ENCODE measurements at places on chromosomes 1 and 21.

DNA sequence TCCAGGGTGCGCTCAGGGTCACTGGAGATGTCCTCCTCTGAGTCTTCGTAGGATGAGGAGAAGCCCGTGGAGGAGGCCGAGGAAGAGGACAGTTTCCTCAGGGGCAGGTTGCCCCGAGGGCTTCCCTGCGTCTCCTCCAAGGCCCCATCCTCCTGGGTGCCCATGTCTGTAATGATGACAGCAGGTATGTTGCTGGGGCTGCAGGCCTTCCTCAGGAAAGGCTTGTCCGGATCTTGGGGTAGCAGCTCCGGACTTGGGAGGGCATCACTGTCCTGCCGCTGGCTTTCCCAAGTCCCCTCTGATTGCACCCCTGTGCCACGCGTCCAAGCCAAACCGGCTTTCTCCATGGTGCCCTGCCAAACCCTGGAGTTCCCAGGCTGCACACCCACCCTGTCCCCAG, 3.5 kb downstream of the ITPKB start:
- no peak for DNase-seq

DNA sequence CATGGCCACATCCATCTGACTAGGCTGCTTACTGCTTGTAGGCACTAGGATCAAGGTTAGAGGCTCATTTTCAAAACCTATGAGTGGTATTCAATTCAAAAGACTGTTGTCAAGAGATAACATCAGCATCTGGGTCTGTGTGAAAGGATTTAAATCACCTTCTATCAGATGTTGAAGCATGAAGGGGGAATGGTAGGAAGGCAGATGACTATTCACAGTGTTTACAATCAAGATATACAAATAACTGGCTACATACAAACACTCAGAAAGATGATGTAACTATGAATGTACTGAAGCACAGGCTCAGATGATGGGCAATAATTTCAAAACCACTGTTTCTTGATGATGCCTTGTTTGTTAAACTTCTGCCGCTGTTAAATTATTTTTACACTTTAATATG, 249.2 kb downstream of the SLC45A1 start:
- no peak for DNase-seq

GRCh38 chr1:221965252-221965651, 223.4 kb upstream of the DUSP10 start:
- DNase-seq: no peak

DNA sequence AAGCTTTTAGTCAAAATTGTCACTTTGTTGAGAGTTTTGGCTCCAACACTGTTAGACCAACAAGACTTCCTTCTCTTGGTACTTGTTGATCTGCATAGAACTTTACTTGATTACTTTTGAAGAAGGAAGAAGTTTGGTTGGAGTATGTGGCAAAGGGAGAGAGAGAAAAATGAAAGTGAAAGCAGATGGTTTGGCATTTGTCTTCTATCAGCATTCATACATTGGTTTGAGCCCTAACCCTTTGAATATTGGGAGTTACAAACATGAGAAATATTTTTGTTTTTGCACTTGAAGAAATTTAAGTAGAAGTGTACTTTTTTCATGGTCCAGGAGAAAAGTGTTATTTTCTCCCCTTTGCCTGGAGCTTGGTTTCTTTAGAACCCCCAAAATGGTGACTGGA, 169.8 kb downstream of the ADGRL4 start:
- DNase-seq: no peak

- no peak for DNase-seq
Observed at GRCh38 chr1:155170806-155171205, 2.3 kb downstream of the KRTCAP2 start.

DNA sequence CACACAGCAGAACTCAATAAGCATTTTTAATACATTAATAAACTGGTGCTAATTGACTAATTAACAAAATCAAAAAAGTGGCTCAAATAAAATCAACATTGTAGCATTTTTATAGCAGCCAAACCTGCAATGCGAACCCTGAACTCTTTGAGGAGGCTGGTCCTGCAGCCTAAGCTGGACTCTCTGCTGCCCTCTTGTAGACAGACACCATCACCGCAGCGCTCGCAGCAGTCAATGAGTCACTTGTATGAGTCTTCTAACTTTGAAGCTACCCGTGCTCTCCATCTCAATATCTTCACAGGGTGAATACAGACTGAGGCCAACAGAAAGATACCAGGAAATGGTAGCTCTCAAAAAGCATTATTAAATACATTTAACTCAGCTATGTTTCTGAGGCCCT, 9.7 kb upstream of the KRTAP7-1 start:
- DNase-seq: no peak

DNA sequence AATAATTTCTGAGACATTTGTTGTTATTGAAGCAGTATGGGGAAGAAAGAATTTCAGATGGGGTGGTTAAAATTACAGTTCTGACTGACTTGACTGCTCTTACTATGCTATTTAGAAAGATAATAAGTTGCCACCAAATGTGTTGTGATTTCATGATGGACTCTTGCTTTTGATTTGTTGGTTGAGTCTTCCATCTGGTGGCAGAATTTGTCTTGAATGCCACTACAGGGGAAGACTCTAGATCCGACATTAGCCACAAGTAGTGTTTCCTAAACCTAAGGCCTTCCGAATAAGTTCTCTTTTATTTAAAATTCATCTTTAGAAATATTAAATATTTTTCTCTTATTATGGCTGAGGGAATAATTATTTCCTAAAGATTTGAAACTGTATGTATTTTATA, 190.9 kb upstream of the ADGRL4 start:
- no peak for DNase-seq

DNA sequence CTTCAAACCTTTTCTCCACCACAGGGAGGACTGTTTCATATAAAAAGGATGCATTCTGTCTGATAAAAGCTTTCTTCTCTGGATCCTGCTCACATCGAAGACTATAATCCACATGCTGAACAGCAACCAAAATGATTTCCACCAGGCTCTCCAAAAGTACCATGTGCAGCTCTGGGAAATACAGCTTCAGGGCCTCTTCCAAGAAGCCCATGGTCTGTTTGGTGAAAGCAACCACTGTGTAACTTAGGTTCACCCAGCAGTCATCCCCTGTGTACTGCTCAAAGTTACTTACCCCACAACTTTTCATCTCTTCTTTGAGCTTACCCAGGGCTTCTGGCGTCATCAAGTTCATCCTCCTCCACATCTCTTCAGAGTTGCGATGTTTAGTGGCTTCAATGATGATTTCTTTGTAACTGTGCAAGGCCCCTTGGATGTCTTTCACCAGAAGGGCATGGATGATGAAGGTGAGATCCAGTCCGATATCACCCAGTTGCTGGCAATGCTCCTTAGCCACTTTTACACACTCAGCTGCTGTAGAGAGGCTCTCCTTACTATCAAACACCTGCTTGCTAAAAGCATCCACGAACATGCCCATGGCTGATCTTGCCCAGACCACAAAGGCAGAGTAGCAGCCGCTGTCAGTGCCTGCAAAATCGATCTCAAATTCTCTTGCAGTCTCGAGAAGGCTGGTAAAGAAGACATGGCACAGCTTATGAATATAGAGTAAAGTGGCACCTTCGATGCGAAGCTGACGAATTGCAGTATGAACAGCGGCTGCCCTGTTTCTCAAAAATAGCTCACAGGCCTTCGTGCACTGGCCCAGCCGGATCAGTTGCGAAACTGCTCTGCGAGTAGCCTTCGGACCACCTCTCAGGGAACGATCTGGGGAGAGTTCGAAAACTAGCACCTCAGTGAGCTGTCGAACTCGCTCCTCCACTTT, 1.7 kb downstream of the EXOC8 start:
- DNase-seq: no peak

DNA sequence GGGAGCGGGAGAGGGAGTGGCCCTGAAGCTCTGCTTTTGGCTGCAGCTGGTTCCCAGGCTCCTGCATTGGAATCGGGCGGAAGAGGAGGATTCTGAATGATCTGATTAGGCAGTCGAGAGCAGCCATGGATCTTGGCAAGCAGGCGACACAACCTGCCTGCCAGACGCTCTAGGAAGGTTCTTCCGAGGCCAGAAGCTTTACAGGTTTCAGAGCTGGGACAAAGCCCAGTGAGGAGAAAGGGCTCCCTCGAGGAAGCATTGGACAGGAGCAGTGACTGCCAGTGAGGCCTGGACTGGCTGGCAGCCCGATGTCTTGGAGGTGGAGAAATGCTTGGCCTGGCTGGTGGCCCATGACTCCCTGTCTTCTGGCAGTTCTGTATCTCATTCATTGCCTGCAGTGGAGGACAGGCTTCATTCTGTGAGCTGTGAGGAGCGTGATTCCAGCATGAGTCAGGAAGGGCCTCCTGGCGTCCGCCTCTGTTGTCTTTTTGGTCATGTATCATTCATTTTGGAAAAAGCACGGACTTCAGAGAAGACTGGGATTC, 132.7 kb upstream of the IPO9 start:
- no peak for DNase-seq

GRCh38 chr1:103348136-103348535, 177.4 kb upstream of the RNPC3 start:
- DNase-seq: no peak

DNA sequence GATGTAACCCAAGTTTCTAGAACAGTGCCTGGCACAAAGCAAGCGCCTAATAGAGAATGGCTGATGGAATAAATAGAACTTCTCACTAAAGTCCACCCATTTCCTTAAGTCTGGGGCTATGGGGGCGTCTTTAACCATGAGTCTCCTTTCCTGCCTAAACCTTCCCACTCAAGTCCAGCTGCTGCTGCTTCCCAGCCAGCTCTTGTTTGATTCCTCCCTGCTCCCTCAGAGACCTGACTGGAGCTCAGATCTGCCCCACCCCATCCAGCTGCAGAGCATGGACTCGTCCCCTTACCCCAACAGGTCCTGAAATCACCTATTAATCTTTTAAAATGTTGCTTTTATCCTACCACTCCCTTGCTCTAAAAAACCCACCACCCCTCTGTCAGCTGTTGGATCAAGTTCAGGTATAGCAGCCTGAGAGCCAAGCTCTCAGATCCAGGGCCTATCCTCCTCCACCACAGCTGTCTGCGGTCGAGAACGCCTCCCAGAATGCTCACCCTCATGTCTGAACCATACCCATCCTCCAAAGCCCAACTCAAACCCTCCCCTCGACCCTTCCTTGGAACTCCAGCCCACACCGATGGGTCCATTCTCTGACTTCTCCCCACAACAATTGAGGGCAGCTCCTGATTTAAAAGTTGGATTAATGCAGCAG, 12.8 kb upstream of the GALNT2 start:
- DNase-seq: no peak

DNA sequence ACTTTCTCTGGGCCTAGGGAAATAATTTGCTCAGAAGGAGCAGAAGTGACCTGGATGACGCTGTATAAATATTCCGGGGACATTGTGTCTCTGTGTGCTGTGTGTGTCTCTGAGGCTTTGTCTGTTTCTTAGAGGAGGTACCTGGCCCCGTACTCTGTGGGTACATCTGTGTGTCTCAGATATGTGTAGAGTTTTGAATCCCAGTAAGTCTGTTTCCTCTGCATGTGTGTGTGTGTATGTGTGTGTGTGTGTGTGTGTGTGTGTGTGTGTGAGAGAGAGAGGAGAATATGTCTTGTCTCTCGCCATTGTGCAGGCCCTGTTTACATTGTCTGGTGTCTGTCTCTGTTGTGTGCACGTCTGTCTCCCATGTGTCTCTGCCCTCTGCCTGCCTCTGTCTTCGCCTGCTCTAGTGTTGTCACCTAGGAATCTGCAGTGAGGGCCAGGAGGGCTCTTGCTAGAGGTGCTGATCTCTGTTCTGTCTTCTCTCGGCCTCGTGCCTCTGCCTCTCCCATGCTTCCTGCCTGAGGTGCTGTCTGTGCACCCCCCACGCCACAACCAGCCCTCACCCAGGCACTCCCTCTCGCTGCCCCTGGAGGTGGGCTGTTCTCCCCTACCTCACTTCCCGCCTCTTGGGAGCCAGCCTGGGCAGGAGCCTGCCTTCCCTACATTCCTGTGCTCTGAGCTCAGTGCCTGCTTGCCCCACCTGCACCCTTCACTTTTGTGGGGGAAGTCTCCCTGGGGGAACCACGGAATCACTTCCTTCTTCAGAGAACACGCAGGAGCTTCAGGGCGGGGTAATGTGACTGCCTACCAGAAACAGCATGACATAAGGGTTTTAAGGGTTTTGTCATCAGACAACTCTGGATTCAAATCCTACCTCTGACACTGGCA, 5.9 kb downstream of the MAP7D1 start:
- no peak for DNase-seq

DNA sequence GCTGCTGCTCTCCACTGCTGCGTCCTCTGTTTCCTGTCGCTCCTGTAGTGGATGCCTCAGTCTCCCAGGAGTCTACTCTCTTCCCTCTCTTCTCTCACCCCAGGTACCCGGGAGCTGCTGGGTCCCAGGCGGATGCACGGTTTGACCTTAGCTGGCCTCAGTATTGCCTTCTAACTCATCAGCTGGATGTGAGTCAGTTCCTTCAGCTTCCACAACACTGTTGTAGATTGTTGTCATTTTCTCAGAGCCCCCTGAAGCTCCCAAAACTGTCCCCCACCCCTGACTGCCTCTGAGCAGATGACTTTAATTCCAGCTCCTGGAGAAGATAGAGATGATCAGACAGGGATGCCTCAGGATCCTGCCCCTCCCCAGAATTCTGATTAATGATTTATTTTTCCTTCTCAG, 7.2 kb downstream of the CNIH3 start:
- DNase-seq: no peak

DNA sequence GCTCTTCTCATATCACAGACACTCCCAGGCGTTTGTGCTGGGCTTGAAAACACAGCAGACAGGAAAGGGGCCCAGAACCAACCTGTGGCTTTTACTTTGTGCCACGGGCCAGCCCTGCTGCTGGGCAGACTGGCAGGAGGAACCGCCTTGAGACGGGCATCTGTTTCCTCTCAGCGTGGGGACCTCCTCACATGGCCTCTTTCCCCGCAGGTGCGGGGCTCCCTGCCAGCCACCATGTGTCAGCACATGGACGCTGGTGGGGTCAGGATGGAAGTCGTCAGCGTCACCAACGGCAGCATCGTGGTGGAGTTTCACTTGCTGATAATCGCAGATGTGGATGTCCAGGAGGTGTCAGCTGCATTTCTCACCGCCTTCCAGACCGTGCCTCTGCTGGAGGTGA, 47.8 kb downstream of the UMODL1 start:
- DNase-seq: no peak

- DNase-seq: no peak
Observed at GRCh38 chr21:44987301-44987885, 47.6 kb downstream of the SLX9 start.

DNA sequence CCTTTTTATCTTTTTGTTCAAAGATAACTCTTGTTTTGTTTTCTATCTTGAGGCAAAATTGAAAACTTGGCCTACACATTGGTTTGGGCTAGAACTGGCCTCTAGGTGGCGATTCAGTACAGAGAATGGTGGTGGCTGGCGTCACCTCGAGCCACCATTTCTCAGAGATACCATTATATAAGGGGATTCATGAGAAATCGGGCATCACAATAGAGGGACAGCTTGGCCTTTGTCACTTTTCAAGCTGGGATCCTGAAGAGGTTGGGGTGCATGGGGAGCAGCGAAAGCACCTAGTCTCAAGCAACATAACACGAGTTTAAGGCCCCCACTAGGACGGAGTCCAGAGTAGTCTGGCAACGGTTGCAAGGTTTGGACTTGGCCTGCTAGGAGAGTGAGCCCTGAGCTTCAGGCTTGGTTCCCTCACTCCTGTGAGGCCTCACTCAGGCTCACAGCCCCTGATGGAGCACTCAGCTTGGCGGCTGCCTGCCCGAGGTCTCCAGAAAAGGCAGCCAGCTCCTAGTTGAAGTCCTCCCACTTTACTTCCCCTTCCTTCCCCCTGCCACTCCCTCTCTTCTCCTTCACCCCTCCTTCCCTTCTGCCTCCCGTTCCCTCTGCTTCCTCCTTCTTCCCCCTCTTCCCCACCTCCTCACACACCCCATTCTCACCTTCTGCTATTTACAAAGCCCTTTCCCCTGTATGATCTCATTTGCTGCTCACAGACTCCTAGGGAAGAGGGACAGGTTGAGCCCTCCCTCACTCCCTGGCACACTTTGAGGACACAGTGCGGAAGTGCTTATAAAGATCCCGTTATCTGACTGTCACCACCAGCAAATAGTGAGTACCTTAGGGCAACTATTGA, 67.8 kb downstream of the LRIG2 start:
- no peak for DNase-seq
